Urothelium cell line (cell line): ENCODE measurements at places on chromosomes 6 and 20.
A peak's percentile ranks its signal among the peaks of the same experiment; 100 is the strongest.

GRCh38 chr6:75488033-75488432, 5.6 kb downstream of the FILIP1 start:
- DNase-seq, result no peak

DNA sequence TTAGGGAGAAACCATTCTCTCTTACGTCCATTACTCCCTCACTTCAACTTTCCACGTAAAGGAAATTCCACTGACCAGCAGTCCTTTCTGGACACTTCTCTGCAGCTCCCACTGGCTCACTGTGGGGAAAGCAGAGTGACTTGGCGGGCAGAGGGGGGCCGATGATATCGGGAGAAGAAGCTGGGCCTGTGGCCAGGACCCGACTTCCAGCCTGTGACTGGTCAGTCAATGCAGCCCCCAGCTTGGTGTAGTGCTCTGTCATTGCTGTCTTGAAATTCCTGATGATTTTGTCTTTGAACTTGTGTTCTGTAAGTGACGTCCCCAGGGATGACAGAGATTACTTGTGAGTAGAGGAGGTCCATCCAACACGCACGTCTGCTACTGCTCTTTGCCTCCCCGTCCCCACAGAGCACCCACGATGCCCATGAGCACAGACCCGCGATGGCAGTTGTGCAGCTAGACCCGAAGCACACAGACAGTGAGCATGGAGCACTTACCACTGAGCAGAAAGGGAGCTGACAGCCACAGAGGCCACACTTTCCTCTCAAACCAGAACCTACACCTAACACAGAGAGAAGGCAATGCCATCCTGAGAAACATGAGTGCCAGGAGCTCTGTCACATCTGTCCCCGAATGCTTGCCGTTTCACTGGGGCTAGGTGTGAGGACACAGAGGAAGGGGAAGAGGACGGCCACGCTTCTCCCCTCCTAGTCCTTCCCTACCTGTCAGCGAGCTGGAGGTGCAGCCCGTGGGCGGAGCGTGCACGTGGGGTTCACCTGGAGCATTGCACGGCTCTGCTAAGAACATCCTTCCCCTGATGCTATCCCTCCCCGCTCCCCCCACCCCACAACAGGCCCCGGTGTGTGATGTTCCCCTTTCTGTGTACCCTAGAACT, 25.7 kb downstream of the DACT2 start:
- DNase-seq, result no peak

DNA sequence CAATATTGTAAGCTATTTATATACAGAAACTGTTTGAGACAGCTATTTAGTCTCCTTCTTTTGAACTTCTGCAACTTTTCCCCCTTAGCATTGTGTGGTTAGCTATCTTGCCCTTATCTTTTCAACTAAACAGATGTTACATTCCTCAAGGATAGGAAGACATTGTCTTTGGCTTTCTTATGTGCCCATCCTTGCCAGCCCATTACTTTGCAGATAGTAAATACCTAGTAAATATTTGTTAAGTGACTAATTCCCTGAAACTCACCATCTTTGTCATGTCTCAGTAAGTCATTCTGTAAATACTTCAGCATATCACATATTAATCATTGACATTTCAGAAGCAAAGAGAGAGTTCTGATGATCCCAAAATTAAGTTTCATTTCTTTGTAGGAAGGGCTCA, 69.1 kb upstream of the FLRT3 start:
- DNase-seq, result peak; percentile 20

DNA sequence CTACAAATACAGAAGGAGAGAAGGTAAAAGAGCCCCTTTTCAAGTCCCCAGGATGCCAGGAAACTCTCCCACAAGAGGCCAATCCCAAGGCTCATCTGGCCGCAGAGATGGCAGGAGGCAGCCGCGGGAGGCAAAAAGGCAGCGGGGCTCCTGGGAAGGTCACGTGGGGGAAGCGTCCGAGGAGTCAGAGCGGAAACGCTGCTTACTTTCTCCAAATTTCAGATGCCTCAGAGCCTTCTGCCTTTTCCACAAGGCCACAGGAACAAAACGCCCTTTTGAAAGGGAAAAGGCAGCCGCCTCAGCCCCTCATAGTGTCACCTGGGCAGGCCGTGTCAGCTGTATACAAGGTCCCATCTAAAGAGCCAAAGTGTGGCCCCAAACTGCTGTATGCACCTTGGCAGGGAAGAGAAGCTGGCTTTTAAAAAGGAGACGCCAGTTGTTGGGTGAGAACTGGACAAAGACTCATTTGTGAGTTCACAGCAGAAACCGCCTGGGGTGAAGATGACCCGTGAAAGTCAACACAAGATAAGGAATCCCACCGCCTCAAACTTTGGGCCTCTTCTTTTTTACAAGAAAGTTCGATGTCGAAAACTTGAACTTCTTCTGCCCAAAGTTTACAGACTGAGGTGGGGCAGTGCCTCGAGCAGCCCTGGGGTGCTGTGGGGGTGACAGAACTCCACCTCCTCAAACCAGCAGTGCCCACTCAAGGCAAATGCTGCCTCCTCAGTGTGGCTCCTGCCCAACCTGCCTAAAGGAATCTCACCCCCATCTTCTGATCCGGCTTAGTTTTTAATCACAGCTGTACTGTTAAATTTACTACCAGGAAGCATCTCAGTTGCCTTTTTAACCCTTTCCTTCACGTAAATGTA, 45.4 kb downstream of the EZR start:
- no peak for DNase-seq

DNA sequence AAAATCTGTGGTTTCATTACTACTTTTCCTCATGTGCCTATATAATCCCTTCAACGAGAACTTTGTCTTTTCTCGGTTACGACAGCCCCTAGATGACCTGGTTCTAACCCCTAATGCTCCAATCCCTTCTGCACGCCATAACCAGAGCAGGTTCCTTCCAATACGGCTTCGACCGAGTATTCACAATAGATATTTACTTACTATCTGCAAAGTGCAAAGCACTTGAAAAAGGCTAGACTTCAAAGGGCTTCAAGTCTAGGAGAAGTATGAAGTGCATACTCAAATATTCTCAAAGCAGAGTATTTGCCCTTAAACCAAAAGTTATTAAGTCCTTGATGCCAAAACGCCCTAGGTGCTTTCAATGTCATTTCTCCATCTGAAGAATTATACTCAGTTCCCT, 63.4 kb upstream of the NHSL1 start:
- no peak for DNase-seq

- peak; percentile 71 for DNase-seq
Measured at GRCh38 chr6:28769626-28770402, 154.0 kb downstream of the TRIM27 start.

- DNase-seq, result no peak
Measured at GRCh38 chr6:43914272-43915147, 144.5 kb downstream of the VEGFA start.

GRCh38 chr6:14922706-14923460, 323.0 kb upstream of the JARID2 start:
- no peak for DNase-seq

GRCh38 chr6:102114402-102114801, 720.9 kb downstream of the GRIK2 start:
- DNase-seq, result no peak

GRCh38 chr20:36745234-36745926, 510 bp downstream of the NDRG3 start:
- DNase-seq, result no peak

- DNase-seq, result no peak
Measured at GRCh38 chr20:11845340-11845739, 72.4 kb upstream of the BTBD3 start.

- peak; percentile 45 for DNase-seq
Measured at GRCh38 chr6:131660195-131660594, 23.1 kb downstream of the ENPP3 start.

DNA sequence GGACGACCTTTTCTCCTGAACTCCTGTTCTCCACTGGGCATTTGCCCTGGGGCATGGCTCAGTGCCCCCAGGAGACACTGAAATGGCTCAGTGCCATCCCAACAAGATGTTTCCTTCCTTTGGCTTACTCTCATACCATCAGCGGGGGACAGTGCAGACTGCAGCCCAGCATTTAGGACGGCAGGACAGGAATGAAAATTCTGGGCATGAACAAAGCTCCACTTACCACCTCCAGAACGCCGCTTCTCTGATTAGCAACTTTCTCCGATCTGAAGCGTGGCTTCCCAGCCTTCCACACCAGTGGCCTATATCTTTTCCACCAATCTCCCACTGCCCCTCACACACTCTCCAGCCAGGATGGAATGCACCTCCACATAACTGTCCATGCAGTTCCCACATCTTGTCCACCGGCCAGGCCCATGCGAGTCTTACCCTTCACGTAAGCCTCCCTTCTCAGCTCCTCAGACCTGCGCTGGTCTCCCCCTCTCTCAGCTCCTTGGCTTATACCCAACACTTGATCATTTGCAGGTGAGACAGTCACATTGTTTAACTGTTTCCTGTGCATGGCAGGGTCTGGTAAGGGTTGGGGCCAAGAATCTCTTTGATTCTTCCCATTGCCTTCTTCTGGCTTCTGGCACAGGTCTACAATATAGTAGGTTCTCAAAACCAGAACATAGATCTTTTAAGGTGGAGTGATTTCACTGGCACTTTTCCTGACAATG, 114.5 kb downstream of the FYN start:
- DNase-seq, result no peak

DNA sequence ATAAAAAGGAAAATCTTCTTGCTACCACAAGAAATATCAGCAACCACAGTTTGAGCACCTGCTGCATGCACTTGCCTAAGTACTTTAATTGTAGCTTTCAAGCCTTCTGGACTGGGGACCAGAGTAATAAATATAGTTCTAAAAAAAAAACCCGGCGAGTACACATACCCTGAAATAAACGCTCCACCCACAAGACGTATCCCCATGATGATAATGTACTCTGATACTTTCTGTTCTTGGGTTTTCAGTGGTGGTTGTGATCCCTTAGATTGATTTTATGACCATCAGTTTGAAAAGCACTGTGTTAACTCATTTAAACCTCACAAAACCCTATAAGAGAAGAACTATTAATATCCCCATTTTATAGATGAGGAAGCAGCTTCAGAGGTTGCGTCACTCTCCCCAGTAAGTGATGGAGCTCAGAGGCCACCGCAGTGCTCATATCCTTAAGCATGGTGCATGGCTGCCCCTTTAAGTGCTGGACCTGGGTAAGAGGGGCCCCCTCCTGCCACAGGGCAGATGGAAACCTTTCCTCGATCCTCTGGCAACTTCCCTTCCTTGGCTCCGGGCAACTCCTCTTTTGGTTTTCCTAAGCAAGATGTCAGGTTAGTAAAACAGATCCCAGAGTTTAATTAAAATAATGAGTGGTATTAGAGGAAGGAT, 67.3 kb downstream of the KCNB1 start:
- no peak for DNase-seq

GRCh38 chr20:48339190-48339985, 488.4 kb downstream of the PREX1 start:
- DNase-seq, result peak; percentile 91

GRCh38 chr6:31627690-31628287, 7.3 kb downstream of the PRRC2A start:
- no peak for DNase-seq

DNA sequence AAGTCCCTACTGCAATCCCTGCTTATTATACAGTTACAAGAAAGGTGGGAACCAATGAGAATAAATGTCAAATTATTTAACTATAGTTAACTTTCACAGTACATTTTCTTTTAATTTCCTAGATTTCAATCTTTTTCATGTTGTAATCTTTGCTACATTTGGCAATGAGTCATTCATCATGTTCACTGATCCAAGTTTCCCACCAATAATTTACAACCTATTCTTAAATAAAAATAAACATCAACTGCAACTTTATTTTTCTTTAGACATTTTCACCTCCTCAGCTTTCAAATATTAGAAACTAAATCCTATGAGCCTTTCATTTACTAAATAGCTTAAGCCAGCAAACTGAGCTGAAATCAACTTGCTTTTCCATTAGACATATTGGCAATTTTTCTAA, 541.3 kb upstream of the BTBD3 start:
- DNase-seq, result no peak

DNA sequence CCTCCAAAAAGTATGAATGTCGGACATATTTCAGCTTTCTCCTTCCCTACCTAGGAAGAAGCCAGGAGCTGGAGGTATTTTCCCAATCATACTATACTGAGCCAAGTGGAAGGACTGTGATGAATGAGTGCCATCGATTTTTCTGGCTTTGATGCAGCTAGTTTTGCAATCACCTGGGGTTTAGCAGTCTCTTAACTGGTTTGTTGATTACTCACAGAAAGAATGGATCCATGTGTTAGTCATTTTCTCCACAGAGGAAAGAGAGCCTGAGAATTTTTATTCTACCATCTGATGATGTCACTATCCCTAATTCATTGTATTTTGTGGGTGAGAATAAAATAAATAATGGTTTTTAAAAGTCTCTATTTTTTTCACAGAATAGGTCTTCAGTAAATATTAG, 282.9 kb upstream of the RNF217 start:
- peak; percentile 37 for DNase-seq

DNA sequence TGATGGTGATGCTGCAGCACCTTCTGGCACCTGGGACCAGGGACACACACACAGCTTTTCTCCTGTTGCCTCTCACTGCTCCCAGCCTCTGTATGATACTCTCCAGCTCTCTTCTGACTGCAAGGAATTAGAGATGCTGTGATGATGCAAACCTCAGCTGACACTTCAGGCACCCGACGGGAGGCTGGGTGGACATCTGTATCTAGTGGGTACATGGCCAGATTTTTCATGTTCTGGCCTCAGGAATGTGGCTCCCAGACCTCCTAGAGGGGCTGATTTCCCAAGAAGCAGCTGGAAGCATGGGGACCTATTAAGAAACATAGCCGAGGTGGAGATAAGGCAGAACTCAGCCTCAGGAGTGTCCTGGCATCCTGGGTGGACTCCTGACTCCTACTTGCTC, 6.8 kb upstream of the EPB41L1 start:
- DNase-seq, result no peak

- no peak for DNase-seq
Measured at GRCh38 chr6:148295261-148295887, 47.3 kb upstream of the SASH1 start.

DNA sequence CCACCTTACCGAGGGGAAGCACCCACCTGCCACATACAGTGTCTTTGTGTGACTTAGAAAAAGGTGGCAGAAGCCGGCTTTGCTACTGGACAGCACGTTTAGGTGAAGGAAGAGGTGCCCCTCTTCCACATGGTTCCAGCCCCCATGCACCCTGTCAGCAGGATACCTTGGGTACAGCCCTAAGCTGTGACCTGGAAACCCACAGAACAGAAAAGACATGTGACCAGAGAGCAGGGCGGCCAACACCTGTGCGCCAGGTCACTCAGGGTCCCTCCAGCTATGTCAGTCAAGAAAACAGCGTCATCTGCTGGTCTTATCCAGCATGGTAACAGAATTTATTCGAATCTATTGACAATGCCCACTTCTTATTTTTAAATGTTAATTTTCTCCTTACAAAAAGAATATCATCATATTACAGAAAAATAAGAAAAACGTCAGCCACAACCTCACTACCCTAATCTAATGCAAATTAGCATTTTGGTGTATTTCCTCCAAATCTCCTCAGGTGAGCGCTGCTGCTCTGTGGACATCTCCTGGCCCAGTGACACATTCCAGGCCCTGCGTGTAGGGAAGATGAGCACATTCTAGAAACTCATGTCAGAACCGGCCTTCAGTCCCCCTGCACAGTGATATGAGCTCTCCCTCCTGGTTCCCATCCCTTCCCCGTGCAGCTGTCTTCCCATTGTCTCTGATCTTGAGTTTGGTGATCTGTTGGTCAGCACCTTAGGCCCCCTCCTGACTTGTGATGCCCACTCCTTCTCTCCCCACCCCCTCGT, 37.2 kb downstream of the GTF2H5 start:
- DNase-seq, result no peak
